ENCODE measurements at places on chromosomes 5 and 9.
A peak's percentile ranks its signal among the peaks of the same experiment; 100 is the strongest.

GRCh38 chr9:91549177-91549576 lies 125.5 kb upstream of the NFIL3 start:
- no peaks in the 10 kb centered on the region for H3K27me3 ChIP-seq
- no peaks in the 10 kb centered on the region for H3K4me1 ChIP-seq
- no peak overlapping the region for H3K27ac ChIP-seq
- DNase-seq = no peak

- H3K27ac ChIP-seq = no peak overlapping the region
- no peaks in the 10 kb centered on the region for H3K27me3 ChIP-seq
- no peak overlapping the region for H3K4me3 ChIP-seq
- no peak for DNase-seq
Observed at GRCh38 chr9:131695836-131696460, 43.9 kb downstream of the RAPGEF1 start.

DNA sequence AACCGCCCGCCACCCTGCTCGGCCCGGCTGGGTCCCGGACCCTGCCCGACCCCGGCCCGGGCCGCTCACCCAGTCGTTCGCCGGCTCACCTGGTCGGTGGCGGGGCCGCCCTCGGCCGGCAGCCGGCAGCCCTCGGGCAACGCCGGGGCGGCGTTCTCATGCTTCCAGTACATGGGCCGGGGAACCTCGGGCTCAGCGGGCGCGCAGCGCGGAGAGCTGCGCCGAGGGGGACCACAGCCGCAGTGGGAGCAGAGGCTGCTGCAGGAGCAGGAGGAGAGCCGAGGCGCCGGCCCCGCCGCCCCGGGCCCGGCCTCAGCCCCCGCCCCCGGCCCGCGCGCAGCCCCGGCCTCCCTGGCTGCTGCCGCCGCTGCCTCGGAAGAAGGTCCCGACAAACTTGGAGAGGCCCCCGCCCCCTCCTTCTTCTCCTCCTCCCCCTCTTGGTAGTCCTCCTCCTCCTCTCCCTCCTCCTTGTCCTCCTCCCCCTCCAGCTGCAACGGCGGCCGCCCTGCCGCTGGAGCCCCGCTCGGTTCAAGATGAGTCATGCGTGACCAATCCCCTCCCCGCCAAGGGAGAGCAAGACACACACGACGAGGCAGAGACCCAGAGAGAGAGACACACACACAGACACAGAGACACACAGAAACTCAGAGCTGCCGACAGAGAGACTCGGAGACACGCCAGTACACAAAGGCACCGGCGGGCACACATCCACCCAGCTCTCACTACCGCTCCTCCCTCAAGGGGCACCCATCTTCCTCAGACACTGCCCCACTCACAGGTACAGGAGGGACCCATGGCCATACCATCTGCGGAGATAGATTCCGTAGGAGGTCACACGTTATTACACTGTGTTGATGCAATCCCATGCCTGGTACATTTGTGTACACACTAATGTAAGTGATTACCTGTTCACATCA lies at the start of gene LHX6:
LHX6 (minus strand) TSS at position 390 of the 917 bp plus-strand sequence; CDS start at position 173, 217 bp downstream.
- no peak within 1 kb of the TSS for H3K4me3 ChIP-seq
- H3K27me3 ChIP-seq = peaks cover 44% of the 10 kb centered on the region
- H3K36me3 ChIP-seq = no peaks in the 10 kb centered on the region
- no peaks in the 10 kb centered on the region for H3K4me1 ChIP-seq
- H3K27ac ChIP-seq = no peak within 1 kb of the TSS

DNA sequence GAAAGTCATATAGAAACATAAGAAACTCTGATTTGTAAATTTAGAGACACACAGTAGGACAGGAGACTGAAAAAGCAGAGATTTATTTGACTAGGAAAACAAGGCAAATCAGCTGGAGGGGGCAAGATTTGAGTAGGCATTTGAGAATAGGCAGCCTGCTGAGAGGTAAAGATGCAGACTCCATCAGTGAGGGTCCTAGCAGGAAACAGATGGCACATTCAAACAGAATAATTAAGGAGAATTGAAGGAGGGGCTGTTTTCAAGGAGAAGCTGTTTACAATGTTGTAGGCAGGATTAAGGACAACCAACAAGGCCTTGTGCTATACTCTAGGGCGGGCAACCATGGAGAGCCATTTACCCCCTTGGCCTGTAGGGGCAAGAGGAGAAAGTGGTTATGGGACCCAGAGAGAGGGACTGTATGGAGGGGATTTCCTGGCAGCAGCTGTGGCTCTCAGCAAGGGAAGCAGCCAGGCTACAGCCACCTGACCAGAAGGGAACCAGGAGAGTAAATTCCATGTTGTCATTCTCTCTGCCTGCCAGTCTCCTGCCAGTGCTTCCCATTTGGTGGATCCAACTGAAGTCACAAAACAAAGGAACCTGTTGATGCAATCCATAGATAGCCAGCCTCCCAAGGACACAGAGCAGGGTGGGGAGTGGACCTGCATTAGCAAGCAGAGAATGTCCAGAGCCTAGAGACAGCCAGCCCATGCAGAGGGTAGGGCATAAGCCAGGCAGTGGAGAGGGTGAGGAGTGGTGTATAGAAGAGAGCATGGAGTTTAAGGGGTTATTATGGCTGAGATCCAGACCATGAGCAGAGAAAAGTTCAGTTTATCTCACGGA lies 38.2 kb downstream of the PAPPA start:
- no peak overlapping the region for H3K4me3 ChIP-seq
- H3K4me1 ChIP-seq = no peaks in the 10 kb centered on the region
- H3K27ac ChIP-seq = no peak overlapping the region

GRCh38 chr5:32158679-32158975 lies 15.5 kb downstream of the GOLPH3 start:
- no peak overlapping the region for H3K4me3 ChIP-seq
- H3K27me3 ChIP-seq = no peaks in the 10 kb centered on the region
- H3K27ac ChIP-seq = no peak overlapping the region
- peaks cover 6% of the 10 kb centered on the region for H3K4me1 ChIP-seq
- peaks cover 21% of the 10 kb centered on the region for H3K36me3 ChIP-seq

DNA sequence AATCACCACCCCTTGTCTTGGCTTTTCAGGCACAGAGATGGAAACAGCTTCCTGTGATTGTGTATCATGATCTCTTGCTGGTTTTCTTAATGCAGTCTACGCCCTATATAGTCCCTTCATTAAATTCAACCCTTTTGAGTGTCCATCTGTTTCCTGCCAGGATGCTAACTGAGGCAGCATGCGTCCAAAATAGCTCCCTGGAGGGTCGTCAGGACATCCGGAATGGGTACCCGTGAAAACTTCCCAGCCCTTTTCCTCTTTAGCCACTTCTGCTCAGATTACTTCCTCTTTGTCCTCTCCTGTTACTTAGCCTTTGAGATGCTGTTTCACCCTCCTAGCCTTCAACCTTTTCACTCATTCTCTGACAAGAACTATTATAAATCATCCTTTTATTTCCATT lies 79.8 kb upstream of the KLF9 start:
- DNase-seq = no peak
- H3K27ac ChIP-seq = no peak overlapping the region
- H3K27me3 ChIP-seq = peaks cover 18% of the 10 kb centered on the region
- H3K4me1 ChIP-seq = no peaks in the 10 kb centered on the region
- no peaks in the 10 kb centered on the region for H3K36me3 ChIP-seq

- no peaks in the 10 kb centered on the region for H3K27me3 ChIP-seq
- H3K27ac ChIP-seq = no peak overlapping the region
- no peaks in the 10 kb centered on the region for H3K4me1 ChIP-seq
- no peak overlapping the region for H3K4me3 ChIP-seq
- no peaks in the 10 kb centered on the region for H3K36me3 ChIP-seq
Observed at GRCh38 chr9:74935008-74935407, 17.7 kb downstream of the C9orf40 start.

GRCh38 chr5:12322042-12322441 lies 417.8 kb upstream of the CTNND2 start:
- H3K4me3 ChIP-seq = no peak overlapping the region
- H3K27me3 ChIP-seq = no peaks in the 10 kb centered on the region
- H3K4me1 ChIP-seq = no peaks in the 10 kb centered on the region
- DNase-seq = no peak

DNA sequence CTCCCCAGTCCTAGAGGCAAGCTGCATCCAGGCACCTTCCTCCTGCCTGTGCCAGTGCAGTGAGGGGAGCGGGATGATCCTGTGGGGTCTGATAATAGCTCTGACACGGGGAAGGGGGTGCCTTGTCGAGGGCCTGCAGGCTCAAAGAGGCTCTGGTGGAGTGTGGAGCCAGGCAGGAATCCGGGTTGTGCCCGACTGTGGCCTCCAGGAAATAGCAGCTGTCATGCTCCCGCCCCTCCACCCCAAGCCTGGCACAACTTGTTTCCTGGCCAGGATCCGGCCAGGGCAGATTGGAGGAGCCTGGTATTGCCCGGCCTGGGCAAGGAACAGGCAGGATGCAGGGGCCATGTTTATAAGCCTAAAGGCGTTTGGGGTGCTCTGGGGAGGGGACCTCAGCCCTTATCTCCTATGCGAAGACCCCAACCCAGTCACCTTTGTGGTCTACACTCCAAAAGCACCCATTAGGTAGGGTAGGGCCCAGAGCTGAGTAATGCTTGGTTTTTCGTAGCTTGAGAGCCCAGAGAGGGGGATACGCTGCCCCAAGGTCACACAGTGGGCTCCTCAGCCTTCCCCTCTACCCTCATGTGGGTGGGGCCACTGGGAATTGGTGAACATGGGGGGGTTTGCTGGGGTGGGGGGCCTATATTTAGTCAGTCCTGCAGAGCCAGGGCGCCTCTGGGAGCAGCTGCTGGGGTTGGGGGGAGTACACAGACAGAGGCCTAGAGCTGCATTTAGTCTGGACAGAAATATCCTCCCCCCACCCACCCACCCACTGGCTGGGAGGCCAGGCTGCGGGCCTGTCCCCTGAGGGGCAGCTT lies 12.2 kb downstream of the CXXC5 start:
- peak overlapping the region; percentile 60 for H3K4me3 ChIP-seq
- H3K27me3 ChIP-seq = no peaks in the 10 kb centered on the region
- H3K36me3 ChIP-seq = peaks cover 45% of the 10 kb centered on the region
- H3K4me1 ChIP-seq = peaks cover 76% of the 10 kb centered on the region
- H3K27ac ChIP-seq = peak overlapping the region; percentile 82

- peak; percentile 50 for DNase-seq
- H3K27me3 ChIP-seq = no peaks in the 10 kb centered on the region
- no peak overlapping the region for H3K27ac ChIP-seq
- peaks cover 94% of the 10 kb centered on the region for H3K36me3 ChIP-seq
- no peak overlapping the region for H3K4me3 ChIP-seq
Observed at GRCh38 chr5:177458912-177459350, 12.3 kb downstream of the PRR7 start.

DNA sequence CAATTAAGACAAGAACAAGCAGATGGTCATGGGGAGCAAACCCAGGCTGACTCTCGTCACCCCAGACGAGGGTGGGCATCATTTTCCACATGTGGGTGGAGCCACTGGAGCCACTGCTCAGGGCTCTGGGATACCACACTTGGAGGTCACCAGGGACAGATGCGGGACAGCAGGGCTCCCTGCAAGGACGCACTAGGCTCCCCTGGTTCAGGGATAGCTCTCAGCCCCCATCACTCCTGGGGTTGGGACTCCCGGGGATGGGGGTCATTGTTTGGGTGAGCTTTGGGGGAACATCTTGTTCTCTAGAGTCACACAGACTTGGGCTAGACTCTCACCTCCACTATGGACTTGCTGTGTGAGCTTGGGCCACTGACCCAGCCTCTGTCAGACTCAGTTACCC lies 57.8 kb downstream of the GTF3C4 start:
- no peak overlapping the region for H3K27ac ChIP-seq
- no peaks in the 10 kb centered on the region for H3K36me3 ChIP-seq
- H3K4me3 ChIP-seq = no peak overlapping the region

DNA sequence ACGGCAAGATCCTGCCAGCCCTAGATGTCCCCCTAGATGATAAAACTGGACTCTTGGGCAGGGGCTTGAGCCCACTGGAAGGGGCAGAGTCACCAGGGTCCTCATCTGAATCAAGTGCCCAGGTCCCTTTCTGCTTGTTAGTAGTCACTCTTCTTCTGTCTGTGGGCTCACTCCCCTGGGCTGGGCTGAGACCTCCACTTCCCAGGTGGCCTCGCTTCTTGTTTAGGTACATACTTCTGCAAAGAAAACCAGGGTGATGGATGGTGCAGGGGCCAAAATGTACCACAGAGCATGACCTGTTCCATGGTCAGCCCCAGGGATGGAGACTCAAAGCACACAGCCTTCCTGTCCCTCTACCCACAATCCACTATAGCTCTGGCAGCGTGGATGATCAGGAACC lies 845 bp upstream of the SLC46A2 start:
- no peak for DNase-seq
- H3K27ac ChIP-seq = no peak overlapping the region
- no peaks in the 10 kb centered on the region for H3K36me3 ChIP-seq
- no peaks in the 10 kb centered on the region for H3K4me1 ChIP-seq
- H3K27me3 ChIP-seq = peaks cover 13% of the 10 kb centered on the region
- H3K4me3 ChIP-seq = no peak overlapping the region

GRCh38 chr9:95081998-95082397 lies 235.5 kb downstream of the FANCC start:
- no peak overlapping the region for H3K4me3 ChIP-seq
- H3K36me3 ChIP-seq = peaks cover 92% of the 10 kb centered on the region
- no peak for DNase-seq
- peaks cover 5% of the 10 kb centered on the region for H3K4me1 ChIP-seq
- no peak overlapping the region for H3K27ac ChIP-seq

- DNase-seq = peak; percentile 80
- no peak overlapping the region for H3K27ac ChIP-seq
- no peak overlapping the region for H3K4me3 ChIP-seq
- H3K27me3 ChIP-seq = no peaks in the 10 kb centered on the region
- H3K36me3 ChIP-seq = no peaks in the 10 kb centered on the region
- no peaks in the 10 kb centered on the region for H3K4me1 ChIP-seq
Observed at GRCh38 chr9:82961504-82962125, 101.3 kb downstream of the RASEF start.

GRCh38 chr9:8856396-8857067 lies 1057.0 kb upstream of the DMAC1 start:
- H3K4me1 ChIP-seq = no peaks in the 10 kb centered on the region
- H3K36me3 ChIP-seq = no peaks in the 10 kb centered on the region
- peaks cover 37% of the 10 kb centered on the region for H3K27me3 ChIP-seq
- peak overlapping the region; percentile 67 for H3K4me3 ChIP-seq

DNA sequence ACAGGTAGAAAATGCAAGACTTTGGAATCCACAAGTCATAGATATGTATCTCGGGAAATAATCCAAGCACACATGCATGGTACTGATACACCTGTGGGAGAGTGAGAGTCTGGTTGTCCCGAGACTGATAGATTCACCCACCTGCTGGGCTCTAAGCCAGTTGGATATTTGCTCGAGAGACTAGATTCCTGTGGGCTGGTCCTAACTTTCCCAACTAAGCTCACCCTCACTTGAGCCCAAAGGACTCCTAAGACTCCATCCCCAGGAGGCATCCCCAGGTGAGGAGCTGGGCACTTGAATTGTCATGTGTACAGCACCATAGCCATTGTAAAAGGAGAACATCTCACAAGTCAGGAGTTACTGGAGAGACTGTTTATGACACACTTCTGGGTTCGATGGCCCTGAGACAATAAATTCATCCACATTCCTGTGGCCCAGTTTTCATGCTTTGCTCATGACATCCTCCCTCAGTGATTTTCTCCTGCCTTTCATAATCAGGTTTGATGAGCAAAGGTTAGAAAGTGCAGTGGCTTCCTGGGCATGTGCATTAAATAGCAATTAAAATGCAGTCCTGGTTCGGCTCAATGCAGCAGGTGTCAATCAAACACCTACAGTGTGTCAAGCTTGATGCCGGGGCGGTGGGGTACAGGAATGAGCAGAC lies 18.1 kb downstream of the SLC1A1 start:
- H3K27ac ChIP-seq = peak overlapping the region; percentile 92
- peaks cover 73% of the 10 kb centered on the region for H3K4me1 ChIP-seq
- H3K36me3 ChIP-seq = peaks cover 48% of the 10 kb centered on the region
- peak overlapping the region; percentile 45 for H3K4me3 ChIP-seq
- no peak for DNase-seq
